ENCODE measurements at places on chromosomes 4 and X.
A peak's percentile ranks its signal among the peaks of the same experiment; 100 is the strongest.

DNA sequence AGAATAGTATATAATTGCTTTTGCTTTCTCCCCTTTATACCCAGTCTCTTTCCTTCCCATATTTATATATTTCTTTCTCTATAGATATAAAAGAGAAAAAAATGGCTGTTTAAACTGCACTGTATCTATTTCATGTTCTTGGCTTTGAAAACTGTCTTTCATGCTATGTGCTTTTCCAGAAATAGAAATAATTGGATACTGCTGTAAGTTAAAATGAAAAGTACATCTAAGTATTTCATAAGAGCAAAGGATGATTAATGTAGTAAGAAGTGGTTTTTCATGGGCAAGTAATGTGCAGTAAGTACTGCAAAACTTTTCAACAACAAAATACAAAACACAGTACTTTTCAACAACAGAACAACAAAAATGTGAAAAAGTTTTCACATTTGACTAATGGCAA lies 237.9 kb downstream of the SNCA start:
- no peak for DNase-seq

DNA sequence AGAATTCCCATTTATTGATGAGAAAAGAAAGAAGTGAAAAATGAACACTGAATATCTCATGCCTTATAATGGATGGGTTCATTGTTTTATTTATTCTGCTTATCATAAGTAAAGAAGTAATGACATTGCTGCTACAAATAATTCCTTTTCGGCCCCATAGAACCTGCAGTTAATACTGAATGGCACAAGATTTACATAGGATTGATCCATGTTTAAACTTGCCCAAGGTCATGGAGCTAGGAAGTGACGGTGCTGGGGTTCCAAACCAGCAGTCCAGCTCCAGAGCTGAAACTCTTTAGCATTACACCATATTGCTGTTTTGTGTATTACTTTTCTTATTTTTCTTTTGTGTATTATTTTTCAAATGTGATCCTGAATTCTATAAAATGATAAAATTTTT lies 30.2 kb upstream of the PRSS48 start:
- no peak for DNase-seq

- DNase-seq = no peak
These were observed 867.8 kb downstream of the CCSER1 start for GRCh38 chr4:90994851-90995574.

DNA sequence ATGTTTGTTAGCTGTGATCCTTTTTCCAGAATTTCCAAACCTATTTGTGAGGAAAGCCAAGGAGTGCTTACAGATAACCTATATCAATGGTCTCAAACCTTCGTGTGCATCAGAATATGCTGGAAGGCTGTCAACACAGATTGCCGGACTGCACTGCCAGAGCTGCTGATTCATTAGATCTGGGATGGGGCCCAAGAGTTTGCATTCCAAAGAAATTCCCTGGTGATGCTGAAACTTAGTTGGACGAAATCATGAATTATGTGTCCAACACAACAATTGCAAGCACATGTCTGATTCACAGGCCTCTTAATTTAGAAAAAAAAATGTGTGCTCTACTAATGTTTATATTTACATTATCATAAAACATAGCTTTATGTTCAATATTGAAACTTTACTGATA lies 544.0 kb upstream of the AMOT start:
- DNase-seq = no peak

GRCh38 chr4:10403633-10404445 lies 53.4 kb downstream of the ZNF518B start:
- DNase-seq = no peak

DNA sequence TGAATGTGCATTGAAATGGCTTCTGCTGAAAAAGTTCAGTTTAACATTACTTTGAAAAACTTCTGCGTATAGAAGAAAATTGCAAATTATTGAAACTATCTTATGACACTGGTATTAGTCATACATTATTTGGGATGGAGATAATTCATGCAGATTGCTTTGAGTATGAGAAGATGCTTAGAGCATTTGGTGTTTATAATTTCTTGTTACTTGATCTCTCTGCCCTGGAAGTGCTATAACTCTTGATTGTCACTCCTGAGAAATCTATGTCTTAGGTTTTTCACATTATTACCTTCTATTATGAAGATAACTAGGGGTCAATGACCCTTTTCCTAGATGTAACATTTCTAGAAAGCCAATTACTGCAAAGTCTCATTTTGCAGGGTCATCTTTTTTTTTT lies 36.4 kb downstream of the TMEM131L start:
- no peak for DNase-seq

- no peak for DNase-seq
These were observed 55.1 kb downstream of the CPZ start for GRCh38 chr4:8647626-8648025.

DNA sequence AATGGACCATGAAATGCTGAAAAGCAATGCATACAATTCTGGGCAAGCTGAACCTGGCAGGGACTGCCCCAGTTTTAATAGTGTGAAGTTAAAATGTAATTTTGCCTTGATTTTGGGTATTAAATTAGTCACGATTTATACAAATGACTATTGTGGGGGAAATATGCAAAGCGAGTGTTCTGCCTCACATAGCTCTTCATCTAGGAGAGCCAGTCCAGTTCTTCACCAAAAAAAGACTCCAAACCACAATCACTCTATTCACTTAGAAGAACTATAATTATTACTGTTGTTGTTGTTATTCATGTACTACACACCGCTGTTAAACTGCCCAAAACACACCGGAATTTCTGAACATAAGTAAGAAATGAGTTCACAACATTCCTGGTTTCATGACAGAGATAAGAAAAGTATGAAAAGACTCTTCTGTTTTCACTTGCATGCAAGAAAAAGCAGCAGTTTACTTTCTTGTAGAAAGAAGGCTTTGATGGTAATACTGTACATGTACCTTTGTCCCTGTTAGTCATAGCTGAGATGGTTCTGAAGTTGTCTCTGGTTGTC lies 101.9 kb downstream of the QRFPR start:
- no peak for DNase-seq

DNA sequence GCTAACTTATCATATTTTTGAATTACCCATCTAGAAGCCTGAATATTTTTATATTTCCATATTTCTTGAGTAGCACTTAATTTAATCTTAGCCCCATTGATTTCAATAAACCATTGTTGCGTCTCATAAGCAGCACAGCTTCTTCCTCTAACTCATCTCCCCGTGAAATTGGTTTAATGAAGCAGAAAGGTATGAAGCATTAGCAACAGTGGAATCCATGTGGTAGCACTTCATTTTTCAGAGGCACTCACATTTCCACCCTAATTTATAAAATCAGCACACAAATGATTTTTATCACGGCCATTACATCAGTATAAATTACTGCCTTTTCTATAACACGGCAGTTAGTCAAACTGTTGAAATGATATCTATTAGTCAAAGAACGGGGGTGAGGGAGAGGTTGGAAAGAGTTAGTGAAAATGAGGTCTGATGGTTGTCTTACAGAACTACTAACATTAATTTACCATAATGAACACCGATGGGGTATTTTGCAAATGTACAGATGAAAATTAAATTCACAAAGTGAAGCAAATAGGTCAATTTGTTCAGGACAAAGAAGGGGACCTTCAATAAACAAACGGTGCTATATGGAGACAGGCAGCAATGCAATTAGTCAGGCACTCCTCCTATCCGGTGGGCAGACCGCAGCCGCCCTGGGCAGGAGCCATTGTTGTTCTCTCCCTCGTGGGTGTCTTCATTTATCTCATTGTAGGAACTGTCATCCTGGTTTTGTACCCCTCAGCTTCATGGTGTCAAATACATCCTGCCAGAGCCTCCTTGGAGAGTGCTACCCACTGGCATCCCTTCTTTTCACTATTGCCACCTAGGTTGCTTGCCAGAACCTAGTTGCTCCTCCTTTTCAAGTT lies 205.7 kb downstream of the SOX3 start:
- DNase-seq = no peak

DNA sequence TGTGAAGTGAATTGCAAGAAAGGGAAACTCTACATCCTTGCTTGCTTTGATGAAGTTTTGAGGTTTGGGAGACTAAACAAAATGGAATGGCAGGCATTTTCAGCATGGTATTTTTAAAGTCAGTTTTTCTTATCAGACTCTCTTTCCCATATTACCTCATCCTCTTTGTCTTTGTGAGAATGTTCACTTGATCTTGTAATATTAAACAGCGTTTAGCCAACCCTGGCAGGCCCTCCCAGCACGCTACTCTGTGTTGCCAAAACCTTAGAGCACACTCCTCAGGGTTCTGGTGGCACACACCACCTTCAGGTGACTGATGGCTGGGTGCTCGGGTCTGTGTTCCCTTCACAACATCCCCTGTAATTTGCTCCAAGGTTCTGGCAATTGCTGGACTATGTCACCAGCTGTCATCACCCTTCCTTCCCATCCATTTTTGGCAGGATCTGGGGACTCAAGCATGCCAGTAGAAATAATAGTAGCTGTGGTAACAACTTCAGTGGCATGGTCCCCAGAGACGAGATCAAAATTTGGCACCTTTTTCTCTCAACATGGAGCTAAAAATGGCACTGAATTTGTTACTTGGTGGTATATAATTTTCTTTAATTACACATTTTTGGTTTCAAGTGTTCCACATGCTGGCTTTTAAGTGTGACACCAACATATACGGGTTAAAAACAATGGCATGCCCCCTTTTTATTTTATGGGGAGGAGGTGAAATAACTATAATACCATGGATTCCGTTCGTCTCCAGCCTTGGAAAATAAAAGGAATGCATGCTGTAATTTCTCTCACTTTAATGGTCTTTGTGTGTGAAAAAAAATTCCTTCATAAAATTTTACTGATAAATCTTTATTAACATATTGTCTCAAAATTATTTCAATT lies 273.1 kb downstream of the DCTD start:
- DNase-seq = no peak

GRCh38 chrX:45788941-45789348 lies 588.3 kb upstream of the DIPK2B start:
- DNase-seq = no peak

GRCh38 chr4:2591189-2591588 lies 54.7 kb downstream of the FAM193A start:
- no peak for DNase-seq

DNA sequence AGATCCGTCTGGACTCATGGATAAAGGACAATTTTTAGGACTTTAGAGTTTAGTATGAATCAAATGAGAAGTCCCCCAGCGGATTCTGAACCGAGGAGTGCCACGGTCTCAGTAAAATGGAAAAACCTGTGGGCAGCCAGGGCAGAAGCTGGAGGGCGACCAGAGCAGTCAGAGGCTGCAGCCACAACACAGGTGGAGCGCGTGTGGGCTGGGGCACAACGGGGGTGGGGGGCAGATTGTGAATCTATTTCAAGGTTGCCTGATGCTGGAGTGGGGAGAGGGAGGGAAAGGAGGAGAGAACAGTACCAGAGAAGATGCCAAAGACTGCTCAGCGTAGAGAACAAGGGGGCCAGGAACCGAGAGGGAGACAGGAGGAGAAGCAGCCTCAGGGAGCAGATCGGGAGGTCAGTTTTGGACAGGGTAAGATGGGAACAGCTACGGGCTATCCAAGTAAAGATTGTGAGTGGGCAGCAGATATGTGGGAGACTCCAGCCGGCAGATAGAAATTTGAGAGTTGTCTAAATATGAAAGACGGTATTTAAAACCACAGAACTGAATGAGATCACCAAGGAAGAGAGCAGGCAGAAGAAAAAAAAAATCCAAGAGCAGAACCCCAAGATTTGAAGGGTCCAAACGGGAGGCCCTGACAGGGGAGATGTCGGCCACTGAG lies 9.5 kb downstream of the FAT1 start:
- no peak for DNase-seq

- peak; percentile 5 for DNase-seq
These were observed 8.7 kb downstream of the FRG2 start for GRCh38 chr4:190018201-190018920.

GRCh38 chr4:123786163-123786915 lies 389.7 kb downstream of the SPRY1 start:
- no peak for DNase-seq

DNA sequence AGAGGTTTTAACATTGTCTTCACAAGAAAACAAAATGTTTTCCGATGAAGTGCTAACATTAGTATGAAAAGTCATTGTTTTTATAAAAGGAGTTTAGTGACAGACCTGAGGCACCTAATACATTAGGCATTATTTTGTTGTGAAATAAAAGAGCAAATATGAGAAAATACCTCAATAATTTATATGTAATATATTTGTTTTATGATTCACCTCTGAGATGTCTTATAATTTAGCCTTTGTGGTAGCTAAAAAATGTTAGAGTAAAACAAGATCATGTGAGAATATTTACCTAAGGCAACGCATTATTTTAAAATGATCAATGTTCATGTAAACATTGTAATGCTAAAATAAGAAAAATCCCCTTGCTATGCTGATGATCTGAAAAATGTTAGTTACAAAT lies 100.9 kb upstream of the WDFY3 start:
- no peak for DNase-seq

DNA sequence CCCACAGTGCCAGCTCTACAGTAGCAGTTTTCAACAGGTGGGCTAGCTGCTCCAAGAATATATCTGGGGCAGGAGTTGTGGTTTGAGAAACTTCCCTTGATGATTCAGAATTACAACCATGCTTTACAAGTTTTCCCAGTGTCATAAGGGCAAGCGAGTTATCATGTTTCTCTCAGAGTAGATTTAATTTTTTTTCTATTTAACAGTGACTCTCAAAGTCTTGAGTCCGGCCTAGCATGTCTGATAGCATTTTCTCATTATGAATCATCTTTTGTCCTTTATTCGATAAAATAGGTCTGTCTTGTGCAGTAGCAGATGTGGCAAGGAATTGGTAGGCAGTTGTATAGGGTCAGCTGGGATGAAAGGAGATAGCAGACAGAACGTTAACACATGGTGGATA lies 62.2 kb upstream of the SPANXD start:
- no peak for DNase-seq

- no peak for DNase-seq
These were observed 94.4 kb downstream of the NLGN4X start for GRCh38 chrX:6134255-6134654.

DNA sequence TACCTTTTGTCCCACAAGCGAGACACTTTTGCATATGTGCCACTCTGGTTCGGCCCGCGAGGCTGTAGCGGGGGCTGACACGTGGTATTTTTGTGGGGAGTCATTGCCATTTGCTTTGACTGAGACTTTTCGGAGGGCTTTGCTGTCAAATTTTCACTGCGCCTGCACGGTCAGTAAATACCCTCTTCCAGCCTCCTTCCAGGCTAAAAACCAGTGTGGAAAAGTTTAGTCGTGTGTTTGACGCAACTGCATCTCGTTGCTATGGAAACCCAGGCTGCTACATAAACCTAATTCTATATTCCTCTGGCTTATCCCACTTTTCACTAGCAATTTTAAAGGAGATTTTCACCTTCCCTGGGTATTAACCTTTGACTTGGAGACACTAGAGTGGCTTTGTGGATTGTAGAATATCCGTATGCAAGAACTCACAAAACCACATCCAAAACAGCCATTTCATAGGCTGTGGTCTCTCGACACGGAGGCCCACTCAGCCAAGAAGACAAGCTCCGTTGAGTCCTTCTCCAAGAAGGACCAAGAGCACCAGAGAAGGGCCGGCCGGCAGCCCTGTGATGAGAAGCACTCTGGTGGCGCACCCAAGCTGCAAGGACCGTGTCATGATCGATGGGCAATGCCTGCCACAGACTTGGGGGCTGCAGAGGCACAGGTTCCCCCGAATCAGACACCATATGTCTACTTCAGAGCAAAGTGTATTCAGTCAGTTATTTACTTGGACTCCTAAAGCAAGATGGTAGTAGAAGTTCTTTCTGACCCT lies 38.4 kb upstream of the ENPP6 start:
- DNase-seq = no peak

- DNase-seq = no peak
These were observed 364.4 kb upstream of the INTU start for GRCh38 chr4:127268367-127268766.

All from stimulated activated naive CD8-positive, alpha-beta T cell treated with anti-CD3 and anti-CD28 coated beads, Interleukin-15, amount 100 ng/mL, for 72 hours (primary cell).